ENCODE measurements at places on chromosomes 3 and 15.

GRCh38 chr3:19202303-19202702 lies 54.0 kb downstream of the KCNH8 start:
- no peak for DNase-seq

GRCh38 chr3:189269365-189269764 lies 97.6 kb downstream of the TPRG1 start:
- no peak for DNase-seq

- DNase-seq: no peak
Observed at GRCh38 chr15:60195611-60196010, 191.5 kb downstream of the FOXB1 start.

DNA sequence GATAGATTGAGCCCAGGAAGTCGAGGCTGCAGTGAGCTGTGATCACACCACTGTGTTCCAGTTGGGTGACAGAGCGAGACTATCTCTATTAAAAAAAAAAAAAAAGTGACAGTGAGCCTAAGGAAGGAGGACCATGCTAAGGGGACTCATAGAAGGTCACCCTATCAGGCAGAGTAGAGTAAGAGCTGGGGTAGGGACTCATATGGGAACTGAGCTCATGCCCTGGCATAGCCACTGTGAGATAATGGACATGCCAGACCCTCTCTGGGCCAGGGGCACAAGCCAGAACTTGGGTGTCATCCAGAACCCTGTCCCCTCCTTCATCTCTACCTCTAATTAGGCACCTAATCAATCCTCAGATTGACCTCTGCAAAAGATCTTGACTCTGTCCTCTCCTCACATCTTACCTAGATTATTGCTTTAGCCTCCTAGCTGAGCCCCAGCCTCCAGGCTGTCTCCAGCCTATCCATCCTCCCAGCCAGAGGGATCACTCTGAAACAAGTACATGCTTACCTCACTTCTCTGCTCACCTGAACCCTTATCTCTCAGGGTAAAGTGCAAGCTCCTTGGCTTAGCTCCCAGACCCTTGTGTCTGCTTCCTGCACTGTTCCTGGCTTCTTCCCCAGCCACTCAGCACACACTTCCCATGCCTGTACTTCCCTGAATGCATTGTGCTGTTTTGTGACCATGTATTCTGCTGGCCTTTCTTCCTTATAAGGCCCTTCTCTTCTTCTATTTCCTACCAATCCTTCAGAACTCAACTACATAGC lies 76.4 kb downstream of the DAPK2 start:
- no peak for DNase-seq

- DNase-seq: no peak
Observed at GRCh38 chr3:184800349-184800930, 11.5 kb upstream of the VPS8 start.

GRCh38 chr3:16255726-16256125 lies 9.0 kb downstream of the DPH3 start:
- no peak for DNase-seq

GRCh38 chr3:72337480-72337855 lies 510.8 kb downstream of the SHQ1 start:
- DNase-seq: no peak

DNA sequence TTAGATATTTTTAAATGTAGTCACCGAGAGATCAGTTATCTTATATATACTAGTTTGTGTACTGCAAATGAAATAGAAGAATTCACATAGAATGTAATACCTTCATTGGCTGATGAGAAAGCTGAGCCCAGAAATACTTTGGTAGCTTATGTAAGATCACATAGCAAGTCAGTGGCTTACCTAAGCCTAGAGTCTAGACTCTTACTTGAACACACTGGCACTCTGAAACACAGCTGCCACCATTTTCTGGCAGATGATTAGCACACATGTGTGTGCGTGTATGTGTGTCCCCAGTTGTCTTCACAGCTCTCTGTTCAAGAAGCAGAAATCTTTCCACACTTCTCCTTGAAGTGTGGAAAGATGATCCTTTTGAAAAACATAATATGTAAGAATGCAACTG lies 124.3 kb downstream of the NEO1 start:
- no peak for DNase-seq

GRCh38 chr3:189981668-189982067 lies 139.0 kb downstream of the P3H2 start:
- DNase-seq: peak; percentile 76

- no peak for DNase-seq
Observed at GRCh38 chr3:26752466-26752865, 129.9 kb downstream of the LRRC3B start.

DNA sequence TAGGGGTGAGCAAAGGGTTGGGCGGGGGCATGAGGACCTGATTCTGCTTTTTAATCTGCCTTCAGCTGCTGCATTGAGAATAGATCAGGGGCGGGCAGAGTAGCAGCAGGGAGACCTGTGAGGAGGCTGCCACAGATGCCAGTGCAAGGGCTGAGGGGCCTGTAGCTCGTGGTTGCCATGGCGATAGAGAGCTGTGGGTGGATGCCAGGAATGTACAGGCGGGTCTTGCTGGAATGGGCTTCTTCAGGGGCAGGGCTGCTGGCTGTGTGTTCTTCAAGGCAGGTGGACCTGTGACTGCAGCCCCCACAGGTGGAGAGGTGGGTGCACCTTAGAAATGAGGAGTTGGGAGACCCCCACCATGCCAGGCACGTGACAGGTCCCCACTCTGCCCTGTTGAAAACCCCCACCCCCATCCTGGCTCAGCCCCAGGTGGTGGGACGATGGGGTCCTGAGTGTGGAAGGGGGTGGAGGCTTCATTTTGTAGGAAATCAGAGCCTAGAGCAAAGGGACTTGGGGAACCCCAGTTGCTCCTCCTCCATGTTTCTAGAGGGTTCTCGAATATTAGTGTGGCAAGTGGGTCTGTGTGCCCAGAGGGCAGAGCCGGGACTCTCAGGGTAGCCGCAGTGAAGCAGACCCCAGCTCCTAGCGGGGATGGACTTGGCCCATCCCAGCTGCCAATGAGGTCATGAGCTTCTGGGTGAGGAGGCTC lies 38.3 kb downstream of the SLC6A6 start:
- DNase-seq: no peak

DNA sequence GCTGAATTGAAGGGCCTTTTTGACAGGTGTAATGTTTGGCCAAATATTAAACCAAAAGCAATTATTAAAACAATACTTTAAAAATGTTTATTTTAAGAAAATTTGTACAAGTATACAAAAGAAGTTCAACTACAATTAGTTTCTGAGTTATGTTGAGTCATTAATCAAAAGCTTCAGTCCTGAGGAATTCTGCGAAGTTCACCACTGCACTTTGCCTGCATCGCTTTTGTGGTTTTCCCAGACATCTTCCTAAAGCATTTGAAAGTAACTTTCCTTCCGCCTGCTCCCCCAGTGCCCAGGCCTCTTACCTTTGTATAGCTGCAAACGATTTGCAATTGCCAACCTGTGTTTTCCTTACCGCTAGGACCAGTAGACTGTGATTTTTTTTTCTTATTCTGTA lies 69.5 kb downstream of the KCNAB1 start:
- no peak for DNase-seq

DNA sequence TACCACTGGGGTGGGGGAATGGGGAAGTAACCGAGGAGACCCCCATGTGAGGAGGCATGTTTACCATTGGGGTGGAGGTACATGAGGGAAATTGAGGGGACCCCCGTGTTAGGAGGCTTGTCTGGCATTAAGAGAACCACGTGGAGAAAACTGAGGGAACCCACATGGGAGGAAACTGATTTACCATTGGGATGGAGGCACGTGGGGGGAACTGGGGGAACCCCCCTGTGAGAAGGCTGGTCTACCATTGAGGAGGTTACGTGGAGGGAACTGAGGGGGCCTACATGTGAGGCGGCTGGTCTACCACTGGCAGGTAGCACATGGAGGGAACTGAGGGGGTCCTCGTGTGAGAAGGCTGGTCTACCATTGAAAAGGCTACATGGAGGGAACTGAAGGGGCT lies 159.4 kb downstream of the FBLN2 start:
- DNase-seq: no peak

- DNase-seq: no peak
Observed at GRCh38 chr15:87269566-87269965, 987.0 kb downstream of the NTRK3 start.

DNA sequence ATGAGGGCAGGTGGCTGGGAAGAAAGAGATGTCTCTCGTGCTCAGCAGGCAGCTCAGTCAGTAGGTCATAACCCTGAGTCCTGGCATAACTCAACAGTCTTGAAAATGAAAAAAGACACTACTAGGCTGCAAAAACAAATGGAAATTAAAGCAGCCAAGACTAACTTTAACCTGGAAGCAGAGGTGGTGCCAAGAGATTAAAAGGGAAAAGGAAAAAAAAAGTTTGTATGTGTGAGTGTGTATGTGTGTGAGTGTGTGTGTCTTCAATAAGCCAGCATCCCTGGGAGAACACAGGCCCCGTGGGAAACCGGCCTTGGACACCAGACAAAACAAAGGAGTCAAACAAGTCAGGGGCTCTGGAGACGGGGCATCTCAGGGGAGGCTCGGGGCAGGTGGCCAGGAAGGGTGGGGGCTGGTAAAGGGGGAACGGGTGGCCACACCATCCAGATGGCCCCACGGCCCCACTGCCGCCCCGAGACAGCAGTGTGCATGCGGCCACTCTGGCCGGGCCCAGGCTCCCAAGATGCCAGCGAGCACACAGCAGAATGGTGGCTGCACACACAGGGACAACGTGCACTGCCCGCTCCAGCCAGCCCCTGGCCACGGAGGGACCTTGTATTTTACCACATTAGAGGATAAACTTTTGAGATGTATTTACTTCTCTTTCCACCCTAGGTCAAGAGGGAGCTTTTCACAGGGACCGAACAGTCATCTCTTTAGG lies 23.8 kb downstream of the CYFIP1 start:
- no peak for DNase-seq

GRCh38 chr15:61018083-61018482 lies 211.0 kb downstream of the RORA start:
- no peak for DNase-seq

GRCh38 chr15:91887321-91887720 lies 33.8 kb downstream of the SLCO3A1 start:
- DNase-seq: no peak

- no peak for DNase-seq
Observed at GRCh38 chr3:68699541-68699940, 232.8 kb downstream of the TAFA4 start.

DNA sequence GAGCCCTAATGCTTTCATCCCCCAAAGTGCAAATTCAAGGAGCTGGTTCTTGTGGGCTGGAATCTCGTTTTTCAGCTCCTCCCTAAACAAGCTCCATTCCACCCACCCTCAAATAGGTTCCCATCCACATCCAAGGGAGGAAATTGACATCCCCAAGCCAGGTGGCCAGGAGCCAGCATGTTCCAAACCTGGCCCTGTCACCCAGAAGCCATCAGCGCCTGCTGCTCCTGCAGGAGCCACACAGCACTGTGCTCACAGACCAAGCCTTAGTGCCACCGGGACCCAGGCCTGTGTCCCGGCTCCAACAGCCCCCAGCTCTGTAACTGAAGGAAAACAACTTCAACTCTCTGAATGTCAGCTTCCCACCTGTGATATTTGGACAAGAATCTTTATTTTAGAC lies 263.6 kb downstream of the UACA start:
- DNase-seq: no peak

DNA sequence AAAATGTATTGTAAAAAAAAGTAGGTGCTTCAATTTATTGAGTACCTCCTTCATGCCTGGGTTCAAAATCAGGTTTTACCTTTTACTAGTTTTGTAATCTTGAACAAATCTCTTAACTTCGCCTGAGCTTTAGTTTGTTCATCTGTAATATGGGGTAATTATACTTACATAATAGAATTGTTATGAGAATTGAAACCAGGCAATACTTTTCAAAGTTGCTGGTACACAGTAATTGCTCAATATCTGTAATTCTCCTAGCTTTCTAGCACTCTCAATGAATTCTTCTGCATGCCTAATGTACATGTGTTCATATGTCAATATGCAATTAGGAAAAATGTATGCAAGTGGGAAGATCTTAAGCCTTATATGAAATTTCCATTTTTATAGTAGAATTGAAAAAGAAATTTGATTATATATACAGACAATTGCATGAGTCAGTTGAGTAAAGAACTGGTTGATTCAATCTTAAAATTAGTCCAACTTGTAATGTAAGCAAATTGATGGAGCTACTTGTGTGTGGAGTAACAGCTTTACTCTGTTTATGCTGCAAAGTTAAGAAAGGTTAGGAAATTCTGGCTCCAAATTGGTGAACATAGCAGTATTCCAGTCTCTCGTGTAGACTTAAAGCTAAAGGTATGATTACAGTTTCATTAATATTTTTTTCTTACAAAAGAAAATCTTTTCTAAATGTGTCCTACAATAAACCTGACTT lies 4.1 kb downstream of the TNFSF10 start:
- DNase-seq: no peak

- DNase-seq: no peak
Observed at GRCh38 chr15:58467121-58467721, 35.4 kb downstream of the LIPC start.

GRCh38 chr3:138034918-138035317 lies 25.0 kb downstream of the CLDN18 start:
- DNase-seq: no peak

- DNase-seq: peak; percentile 6
Observed at GRCh38 chr3:22887664-22888291, 315.3 kb upstream of the UBE2E2 start.

GRCh38 chr3:178137206-178137605 lies 399.0 kb upstream of the KCNMB2 start:
- no peak for DNase-seq

DNA sequence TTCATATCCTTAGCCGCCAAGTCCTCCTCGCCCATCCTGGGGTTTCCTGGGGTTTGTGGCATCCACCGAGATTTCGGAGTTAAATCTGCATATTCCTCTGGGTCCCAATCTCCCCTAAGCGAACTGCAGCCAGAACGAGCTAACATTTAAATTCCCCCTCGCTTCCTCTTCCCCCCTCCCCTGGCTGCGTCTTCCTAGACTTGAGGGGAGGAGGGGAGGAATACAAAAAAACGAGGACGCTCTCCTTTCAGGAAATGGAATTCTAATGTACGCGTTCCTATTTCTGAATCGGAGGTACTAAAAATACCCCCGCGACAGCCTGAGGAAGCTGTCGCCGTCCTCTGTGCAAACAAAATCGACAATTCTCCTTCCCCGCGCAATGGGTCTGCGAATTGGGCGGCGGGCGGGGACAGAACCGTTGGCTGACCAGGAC lies 5.6 kb downstream of the FEZF2 start:
- no peak for DNase-seq

GRCh38 chr15:70704166-70704565 lies 59.2 kb downstream of the UACA start:
- DNase-seq: no peak

GRCh38 chr3:172982736-172983364 lies 158.2 kb downstream of the SPATA16 start:
- peak; percentile 42 for DNase-seq

- peak; percentile 56 for DNase-seq
Observed at GRCh38 chr3:173065543-173065981, 75.5 kb downstream of the SPATA16 start.

DNA sequence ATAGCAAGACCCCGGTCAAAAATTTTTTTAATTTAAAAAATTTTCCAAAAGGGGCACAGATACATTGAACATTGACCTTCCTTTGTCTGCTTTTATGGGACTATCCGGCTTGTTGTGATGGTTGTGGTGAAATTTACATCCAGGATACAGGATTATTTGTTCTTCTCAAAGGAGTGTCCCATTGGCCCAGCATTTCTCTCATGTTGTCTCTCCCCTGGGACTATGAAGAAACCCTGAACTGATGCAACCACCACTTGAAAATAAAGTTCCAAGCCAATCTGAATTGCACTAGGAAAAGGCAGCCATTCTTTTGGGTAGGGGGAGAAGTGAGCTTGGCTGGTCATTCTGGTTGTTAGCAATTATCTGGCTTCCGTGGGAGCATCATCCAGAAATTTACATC lies 58.4 kb downstream of the PPARG start:
- DNase-seq: no peak

- DNase-seq: no peak
Observed at GRCh38 chr3:28674212-28674611, 325.6 kb upstream of the AZI2 start.
